ENCODE measurements at places on chromosomes 2 and 18. TPM values are rescaled to one million over a fixed set of nuclear protein-coding genes. Genes with fewer than 3 reads are reported as not detected.

TMEM169 gene
- total RNA-seq, result 0.29 TPM

KLHL14 gene
- total RNA-seq, result not detected

TDRD15 gene
- not detected for total RNA-seq

CARF gene
- 7.6 TPM for total RNA-seq

MC5R gene
- total RNA-seq, result not detected

REG1B gene
- total RNA-seq, result not detected

DYSF gene
- total RNA-seq, result 0.15 TPM

IL1RN gene
- 0.17 TPM for total RNA-seq

RRM2 gene
- 5.3 TPM for total RNA-seq

LPIN1 gene
- 181 TPM for total RNA-seq

ZBTB7C gene
- total RNA-seq, result not detected

ASXL3 gene
- 0.66 TPM for total RNA-seq

ALLC gene
- total RNA-seq, result not detected

TCF23 gene
- total RNA-seq, result not detected

DSC2 gene
- not detected for total RNA-seq

GPAT2 gene
- 16.2 TPM for total RNA-seq

All from smooth muscle cell of trachea (primary cell).